ENCODE measurements at places on chromosomes 2 and 18.
A peak's percentile ranks its signal among the peaks of the same experiment; 100 is the strongest.

- no peak for DNase-seq
These were observed 10.6 kb upstream of the BOK start for GRCh38 chr2:241547781-241548450.

DNA sequence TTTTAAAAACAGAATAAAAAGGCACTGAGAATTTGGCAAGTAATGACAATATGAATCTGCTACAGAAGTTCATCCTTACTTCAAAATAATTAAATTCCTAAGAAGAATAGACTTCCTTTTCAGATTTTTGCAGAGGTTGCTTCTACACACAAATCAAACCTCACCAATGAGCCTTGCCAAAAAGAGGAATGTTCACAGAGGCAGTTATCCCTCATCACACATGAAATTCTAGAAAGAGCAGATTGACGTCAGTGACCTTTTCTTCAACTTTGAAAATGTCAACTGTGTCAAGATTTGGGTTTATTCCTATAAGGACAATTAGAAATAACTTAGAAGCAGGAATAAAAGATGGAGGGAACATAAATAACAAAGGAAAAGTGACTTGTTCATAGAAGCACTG, 64.6 kb downstream of the MBD2 start:
- no peak for DNase-seq

DNA sequence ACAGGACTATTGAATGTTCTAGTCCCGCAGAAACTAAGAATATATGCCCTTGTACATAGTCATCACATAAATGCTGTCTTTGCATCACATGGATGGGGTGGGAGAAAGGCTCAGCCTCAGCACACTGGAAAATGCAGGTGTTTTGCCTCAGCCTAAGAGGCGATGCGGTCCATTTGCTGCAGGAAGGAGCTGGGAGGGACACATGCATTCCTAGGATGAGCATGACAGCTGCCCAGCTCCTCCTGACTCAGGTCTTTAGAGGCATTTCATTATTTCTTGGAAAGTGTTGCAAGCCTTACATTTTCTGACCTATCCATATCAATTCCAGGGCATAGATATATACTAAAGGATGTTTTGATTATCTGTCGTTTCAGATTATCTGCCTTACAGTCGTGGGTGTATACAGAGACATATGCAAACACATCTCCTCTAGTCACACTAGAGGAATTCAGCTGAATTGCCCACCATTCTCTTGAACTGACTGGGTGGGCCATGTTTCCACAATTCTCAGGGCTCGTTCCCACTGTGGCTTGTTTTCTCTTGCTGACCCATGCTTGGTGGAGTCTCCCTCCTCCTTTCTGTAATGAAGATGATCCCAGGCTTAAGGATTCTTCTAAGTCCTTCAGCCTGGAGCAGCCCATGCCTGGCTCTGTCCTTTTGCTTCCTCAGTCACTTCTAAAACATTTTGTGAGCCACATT, 156.9 kb downstream of the SETBP1 start:
- DNase-seq: no peak

DNA sequence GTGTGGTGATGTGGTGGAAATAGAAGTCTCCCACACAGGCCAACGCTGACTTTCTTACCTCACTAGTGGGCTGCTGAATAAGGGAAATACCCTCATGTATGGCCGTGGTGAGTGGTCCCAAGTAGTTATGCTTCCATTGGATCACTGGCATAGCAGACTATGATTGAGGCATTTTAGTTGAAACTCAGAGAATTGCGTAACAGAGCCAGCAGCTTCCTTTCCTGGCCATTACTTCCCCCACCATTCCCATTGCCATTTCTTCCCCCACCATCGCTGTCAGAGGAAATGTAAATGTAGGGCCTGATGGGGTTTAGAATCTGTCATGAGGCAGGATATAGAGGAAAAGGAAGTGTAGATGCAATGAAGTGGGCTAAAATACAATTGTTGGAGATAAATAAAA, 209.5 kb downstream of the KCNH7 start:
- DNase-seq: no peak

DNA sequence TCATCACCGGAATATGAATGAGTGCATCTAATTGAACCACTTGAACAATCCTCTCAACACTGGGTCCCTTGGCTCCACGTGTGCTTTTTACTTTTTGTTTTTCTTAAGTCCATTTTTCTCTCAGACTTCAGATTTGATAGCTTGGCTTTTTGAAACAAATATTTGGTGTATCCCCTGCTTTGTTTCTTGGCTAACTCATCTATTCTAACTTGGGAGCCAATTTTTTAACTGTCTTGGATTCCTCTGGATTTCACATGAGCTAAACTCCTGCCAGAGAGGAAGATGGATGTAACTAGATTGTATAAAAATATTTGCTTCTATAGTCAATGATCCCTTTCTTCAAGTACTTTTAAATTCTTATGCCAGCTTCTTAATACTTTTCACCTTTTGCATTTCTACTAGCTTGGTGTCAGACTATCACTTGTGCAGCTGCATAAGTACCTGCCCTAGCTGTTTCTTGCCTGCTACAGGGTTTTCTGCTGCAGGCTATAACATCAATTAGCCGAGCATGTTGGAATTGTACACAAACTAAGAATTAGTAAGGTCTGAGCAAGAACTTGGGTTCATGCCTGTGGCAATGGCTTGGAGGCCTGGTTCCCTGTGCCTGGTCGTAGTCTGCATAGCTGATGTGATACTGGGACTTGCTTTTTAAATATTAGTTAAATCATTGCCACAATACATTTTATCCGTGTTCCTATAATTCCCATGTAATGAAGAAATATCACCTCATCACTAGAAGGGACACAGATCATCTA, 281.5 kb downstream of the EN1 start:
- no peak for DNase-seq

DNA sequence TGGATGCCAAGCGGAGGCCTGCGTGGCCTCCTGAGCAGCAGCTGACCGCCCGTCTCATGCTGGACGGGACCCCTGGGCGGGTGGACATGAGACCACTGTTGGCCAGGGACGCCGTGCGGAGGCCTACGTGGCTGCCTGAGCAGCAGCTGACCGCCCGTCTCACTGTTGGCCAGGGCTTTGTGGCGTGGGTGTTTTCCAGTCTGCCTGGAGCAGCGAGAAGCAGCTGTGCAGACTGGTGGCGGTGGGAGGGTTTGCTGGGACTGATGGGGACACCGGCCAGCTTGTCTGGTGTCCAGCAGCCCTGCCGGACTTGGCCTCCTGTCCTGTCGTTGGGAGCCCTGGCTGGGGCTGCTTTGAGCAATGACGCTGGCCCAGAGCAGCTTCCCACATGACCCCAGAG, 5.8 kb upstream of the D2HGDH start:
- DNase-seq: peak; percentile 25

- DNase-seq: no peak
These were observed 4.1 kb downstream of the NEMP2 start for GRCh38 chr2:190530248-190530900.

DNA sequence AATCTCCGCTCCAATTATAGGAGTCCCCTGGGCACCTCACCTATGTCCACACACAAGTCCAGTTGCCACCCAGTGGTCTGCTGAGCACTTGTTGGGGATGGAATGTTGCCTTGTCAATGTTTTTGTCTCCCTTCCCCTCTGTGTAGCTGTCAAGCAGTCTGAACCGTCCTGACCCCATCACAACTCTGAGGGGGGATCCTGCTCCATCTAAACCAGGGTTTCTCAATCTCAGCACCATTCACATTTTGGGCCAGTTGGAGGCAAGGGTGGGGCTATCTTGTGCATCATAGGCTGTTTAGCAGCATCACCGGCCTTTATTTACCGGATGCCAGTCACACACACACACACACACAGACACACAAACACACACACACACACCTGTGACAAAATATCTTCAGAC, 53.0 kb downstream of the CYP26B1 start:
- no peak for DNase-seq

DNA sequence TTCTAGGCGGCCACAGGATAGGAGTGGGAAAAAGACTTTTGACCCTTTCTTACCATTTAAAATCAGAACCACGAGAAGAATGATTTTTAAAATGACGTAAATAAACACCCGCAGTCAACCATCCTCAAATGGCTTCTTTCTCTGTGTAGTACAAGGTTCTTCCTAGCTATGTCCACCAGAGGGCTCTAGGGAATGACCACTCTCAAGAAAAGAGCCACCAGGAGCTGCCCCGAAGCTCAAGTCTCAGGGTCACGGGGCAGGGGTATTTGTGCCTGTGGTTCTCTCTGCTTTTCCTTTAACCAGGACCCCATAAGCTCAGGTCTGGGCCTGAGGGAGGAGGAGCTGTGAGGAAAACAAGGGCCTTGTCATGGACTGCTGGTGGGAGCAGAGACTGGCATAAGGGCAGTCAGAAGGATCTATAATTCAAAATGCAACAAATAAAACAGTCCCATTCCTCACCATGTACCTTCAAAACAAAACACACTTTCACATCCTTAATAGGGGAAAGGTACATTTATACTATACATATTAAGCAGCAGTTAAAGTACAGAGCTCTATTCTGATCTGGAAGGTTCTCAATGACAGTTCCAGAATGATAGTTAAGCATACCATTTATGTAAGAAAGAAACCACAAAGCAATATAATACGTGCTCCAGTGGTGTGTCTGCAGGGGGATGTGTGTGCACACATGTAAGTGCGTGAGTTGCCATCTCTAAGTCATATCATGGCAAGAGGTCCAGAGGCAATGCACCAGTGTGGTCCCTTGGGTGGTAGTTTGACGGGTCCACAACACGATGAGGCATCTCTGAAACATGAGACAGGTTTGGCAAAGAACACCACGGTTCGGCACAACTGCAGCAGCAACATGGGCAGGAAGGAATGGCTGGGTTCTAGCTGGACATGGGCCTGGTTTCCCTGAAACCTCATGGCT, 18.6 kb downstream of the LYPD1 start:
- DNase-seq: no peak

GRCh38 chr2:10377052-10377746, 70.9 kb downstream of the ODC1 start:
- DNase-seq: no peak

GRCh38 chr2:77839102-77839501, 316.9 kb upstream of the LRRTM4 start:
- no peak for DNase-seq

DNA sequence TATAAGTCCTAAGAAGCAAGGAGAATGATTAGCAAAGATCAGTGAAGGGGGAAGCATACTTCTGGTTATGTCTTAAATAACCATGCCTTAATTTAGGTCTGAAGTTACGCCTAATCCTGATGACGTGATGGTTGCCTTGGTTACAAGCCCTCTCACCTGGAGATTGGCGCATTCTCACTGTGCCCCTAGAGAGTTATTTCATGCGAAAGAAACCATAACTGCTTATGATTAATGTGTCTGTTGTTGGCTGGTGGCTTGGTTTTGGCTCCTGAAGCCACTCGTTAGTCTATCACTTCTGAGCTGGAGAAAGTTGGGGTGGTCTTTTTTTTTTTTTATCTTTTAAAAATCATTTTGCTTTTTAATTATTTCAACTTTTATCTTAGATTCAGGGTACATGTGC, 47.0 kb downstream of the TNFRSF11A start:
- peak; percentile 75 for DNase-seq

Data from nucleus accumbens (tissue), 56 donors.